ENCODE measurements at places on chromosomes 16 and 17. TPM values are rescaled to one million over a fixed set of nuclear protein-coding genes. Genes with fewer than 3 reads are reported as not detected.

DNA sequence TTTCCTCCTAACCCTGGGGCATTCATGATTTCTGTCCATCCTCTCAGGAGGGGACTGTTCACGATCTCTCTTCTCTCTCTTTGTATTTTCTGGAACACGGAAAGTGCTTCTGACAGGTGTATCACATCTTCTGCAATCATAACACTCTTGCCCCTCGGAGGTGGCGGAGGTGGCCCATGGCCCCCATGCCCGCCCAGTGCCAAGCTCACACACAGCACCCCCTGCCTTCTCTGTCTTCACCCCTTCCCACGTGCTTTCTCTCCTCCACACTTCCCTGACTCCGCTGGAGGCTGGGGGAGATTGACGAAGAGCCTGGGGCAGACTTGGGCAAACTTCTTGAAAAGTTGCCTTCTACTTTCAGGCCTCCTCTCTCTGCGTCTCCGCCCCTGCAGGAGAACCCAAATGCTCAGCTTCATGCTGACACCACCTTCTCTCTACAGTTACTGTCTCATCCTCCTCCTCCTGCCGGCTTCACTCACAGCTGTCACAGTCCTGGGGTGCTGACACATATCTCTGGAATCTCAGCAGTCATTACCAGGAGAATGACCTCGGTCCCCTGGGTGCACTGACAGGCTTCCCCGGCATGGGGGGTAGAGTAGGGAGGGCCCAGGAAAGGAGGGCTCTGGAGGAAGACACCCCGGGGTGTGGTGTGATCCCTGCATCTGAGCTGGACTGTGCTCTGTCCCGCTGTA is 127.1 kb downstream of the ENGASE start:
- no peak for DNase-seq

GRCh38 chr17:77346765-77347164 is 206.0 kb downstream of the SEC14L1 start:
- DNase-seq = no peak

DNA sequence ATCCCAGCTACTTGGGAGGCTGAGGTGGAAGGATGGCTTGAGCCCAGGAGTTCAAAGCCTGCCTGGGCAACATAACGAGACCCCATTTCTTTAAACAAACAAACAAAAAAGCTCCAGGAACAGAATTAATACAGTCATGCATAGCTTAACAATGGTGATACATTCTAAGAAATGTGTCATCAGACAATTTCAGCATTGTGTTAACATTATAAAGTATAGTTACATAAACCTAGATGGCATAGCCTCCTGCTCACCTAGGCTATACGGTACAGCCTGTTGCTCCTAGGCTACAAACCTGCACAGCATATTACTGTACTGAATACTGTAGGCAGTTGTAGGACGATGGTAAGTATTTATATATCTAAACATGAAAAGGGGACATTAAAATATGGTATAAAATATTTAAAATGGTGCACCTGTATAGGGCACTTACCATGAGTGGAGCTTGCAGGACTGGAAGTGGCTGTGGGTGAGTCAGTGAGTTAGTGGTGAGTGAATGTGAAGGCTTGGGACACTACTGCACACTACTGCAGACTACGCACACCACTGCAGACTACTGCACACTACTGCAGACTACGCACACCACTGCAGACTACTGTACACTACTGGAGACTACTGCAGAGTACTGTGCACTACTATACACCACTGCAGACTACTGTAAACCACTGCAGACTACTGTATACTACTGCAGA is 74.6 kb downstream of the TMC6 start:
- no peak for DNase-seq

- DNase-seq = no peak
These were observed 38.8 kb downstream of the RGS9 start for GRCh38 chr17:65175952-65176351.

GRCh38 chr17:41486809-41487530 is 2.7 kb downstream of the KRT36 start:
- DNase-seq = no peak

PIPOX gene
- 1.1 TPM for total RNA-seq

GRCh38 chr16:9102379-9102778 is 10.9 kb downstream of the HAPSTR1 start:
- DNase-seq = peak; percentile 97

DNA sequence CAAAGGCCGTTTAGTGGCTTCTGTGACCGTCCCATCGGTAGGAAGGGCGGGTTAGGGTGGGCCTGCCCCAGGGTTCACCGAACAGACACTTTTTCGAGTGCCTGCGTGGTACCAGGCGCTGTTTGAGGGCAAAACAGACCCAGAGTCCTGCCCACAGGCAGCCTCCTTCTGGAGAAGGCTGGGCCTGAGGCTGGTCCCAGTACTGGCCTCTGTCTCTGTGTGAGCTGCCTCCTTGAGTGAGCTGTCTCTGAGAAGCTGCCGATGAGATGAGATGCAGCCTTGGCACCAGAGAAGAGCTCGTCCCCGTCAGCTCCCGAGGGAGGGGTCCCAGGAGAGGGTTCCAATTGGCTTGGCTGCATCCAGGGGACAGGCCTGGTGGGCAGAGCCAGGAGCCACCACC is 53.1 kb downstream of the NKD1 start:
- DNase-seq = no peak

DNA sequence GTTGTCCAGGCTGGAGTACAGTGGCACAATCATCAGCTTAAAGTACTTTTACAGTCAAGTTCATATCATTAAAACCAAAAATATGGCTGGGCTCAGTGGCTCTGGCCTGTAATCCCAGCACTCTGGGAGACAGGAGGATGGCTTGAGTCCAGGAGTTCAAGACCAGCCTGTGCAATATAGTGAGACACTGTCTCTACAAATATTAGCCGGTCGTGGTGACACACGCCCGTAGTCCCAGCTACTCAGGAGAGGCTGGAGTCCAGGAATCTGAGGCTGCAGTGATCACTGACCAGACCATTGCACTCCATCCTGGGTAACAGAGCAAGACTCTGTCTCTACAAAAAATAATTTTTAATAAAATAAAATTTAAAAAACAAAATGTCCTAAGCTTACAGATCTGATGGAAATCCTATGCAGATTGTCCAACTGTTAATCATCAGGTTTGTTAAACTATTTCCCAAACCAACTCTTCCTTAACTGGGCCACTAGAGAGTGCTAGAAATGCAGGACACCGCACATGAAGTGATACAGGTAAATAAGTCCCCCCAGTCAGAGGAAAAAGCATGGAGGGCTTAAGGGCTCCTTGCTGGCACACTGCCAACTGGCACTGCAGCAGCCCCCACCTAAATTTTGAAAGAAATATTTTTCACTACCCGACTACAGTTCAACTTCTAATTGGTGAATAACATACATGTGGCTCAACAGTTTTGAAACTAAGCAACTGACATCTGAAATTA is 2.8 kb downstream of the USP22 start:
- DNase-seq = peak; percentile 56

DNA sequence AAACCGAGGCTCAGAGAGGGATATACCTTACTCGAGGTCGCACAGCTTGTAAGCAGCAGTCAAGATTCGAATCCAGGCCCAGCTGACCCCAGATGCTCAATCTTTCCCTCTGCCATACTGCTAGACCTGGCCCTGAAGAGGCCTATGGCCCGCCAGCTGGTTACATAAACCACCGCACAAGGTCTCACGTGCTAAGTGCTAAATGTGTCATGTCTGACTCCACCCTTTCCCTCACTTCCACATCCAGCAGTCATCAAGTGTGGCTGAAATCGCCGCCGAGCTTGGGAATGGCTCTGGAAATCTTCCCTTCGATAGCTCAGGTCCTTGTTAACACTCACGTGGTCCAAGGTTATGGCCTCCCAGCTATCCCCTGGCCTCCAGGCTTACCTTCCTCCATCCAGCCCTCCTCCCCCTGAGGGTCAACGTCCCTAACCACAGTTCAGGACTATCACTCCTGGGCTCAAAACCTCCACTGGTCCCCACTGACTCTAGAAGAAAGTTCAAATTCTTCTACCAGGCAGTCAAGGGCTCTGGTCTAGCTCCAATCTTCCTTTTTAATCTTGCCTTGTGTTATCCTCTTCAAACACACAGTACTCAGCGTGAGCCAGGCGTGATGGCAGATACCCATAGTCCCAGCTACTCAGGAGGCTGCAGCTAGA is 3.5 kb downstream of the ZBTB4 start:
- DNase-seq = peak; percentile 41

DNA sequence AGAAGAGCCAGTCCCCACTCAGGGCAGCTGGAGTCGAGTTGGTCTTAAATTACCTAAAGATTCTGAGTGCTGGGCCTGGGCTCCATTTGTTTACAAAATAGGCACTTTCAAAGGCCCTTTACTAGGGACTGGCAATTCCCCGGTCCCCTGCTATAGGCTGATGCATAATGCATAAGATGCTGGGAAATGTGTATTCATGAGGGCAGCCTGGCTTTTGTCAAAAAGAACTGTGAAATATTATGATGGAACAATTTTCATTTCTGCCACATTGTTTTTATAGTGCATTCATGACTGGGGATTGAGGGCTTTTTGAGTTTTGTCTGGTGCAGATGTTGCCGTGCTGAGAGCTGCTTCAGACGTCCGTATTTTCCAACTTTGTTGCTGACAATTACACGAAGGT is 617.0 kb upstream of the CDH5 start:
- no peak for DNase-seq

DNA sequence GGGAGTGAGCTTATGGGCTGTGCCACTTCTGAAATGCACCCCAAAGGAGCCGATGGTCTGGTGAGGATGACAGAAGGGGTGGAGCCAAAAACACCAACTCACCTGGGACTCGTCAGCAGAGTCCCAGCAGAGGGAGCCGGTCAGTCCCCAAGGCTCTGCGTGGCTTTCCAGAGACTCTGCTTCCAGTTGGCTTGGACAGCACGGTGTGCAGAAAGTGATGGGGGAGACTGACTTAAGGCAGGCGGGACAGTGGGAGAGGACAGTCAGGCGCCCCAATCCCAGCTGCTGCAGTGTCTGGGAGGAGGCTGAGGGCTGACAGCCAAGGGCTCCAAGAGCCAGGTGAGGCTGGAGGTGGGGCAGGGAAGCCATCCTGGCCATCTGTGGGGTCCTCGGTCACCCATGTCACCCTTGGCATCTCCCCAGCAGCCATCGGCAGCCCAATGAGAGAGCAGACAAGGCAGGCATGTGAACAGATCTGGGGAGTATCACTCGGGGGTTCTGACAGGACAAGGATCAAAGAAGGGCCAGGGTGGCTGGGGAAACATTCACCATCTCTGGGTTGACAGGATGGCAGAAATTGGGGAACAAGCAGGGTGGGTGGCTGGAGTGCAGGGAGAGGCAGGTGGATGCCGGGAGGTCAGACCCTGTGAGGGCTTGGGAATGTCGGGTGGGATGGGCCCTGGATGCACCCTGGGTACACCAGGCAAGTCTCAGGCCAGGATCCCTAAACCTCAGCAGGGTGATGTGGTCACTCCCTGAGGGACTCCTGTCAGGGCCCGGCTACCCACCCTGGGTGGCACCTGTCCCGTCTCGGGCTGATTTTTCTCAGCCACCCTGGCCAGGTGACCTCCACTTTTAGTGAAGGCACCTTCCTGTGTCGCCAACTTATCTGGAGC is 8.9 kb upstream of the KRTAP17-1 start:
- peak; percentile 8 for DNase-seq

PROCA1 gene
- 0.36 TPM for total RNA-seq

PIRT gene
- total RNA-seq = not detected

- DNase-seq = peak; percentile 24
These were observed 31.0 kb upstream of the SLC5A10 start for GRCh38 chr17:18920911-18921441.

GRCh38 chr16:81238296-81239011 is at the start of gene BCO1:
BCO1 (plus strand) TSS chr16:81238689; CDS start chr16:81238909, 220 bp downstream.
- DNase-seq = peak; percentile 66

DNA sequence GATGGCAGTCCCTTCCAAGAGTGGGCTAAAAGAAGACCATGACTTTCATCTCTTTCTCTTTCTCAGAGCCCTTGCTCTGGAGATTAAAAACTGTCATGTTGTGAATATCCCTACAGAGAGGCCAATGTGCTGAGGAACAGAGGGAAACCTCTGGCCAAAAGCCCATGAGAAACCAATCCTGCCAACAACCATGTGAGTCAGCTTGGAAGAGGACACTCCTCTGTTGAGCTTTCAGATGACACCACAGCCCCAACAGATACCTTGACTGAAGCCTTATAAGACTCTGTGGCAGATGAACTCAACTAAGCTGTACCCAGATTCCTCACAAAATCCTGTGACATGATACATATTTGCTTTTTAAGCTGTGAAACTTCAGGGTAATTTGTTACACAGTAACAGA is 19.6 kb downstream of the CPPED1 start:
- no peak for DNase-seq

GRCh38 chr17:8708025-8708461 is 36.6 kb downstream of the CCDC42 start:
- no peak for DNase-seq

GRCh38 chr17:2854143-2855055 is 58.2 kb downstream of the RAP1GAP2 start:
- no peak for DNase-seq

DNA sequence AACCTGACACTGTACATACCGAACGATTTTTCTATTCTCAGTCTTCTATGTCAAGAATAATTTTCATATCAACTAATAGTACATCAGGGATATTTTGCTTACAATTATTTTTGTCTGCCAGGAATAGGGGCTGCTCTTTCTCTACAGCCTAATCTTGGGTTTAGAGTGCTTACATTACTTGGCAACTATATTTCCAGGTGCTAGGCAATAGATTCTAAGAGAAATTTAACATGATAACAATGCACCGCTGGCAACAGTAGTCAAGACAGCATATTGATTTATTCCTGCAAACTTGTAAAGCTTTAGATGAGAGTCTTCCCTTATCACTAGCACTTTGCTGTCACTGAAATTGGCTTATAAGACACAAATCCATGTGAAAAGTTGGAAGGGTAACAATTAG is 935.9 kb downstream of the CDH11 start:
- no peak for DNase-seq

PRSS8 gene
- not detected for total RNA-seq

GRCh38 chr17:34391241-34391640 is 28.2 kb upstream of the CCL1 start:
- no peak for DNase-seq

- DNase-seq = no peak
These were observed 33.3 kb downstream of the RHBDL3 start for GRCh38 chr17:32298721-32299579.

GRCh38 chr16:62585041-62585545 is 548.9 kb upstream of the CDH8 start:
- no peak for DNase-seq

- DNase-seq = no peak
These were observed 234.7 kb upstream of the SDK2 start for GRCh38 chr17:73878923-73879322.

- no peak for DNase-seq
These were observed 4.2 kb downstream of the CCDC200 start for GRCh38 chr17:43224146-43224705.

SMIM36 gene
- total RNA-seq = not detected

GRCh38 chr17:3796110-3796821 is 4.7 kb downstream of the ITGAE start:
- no peak for DNase-seq

TBX6 gene
- total RNA-seq = not detected
